ENCODE measurements at places on chromosomes 16 and 17.

DNA sequence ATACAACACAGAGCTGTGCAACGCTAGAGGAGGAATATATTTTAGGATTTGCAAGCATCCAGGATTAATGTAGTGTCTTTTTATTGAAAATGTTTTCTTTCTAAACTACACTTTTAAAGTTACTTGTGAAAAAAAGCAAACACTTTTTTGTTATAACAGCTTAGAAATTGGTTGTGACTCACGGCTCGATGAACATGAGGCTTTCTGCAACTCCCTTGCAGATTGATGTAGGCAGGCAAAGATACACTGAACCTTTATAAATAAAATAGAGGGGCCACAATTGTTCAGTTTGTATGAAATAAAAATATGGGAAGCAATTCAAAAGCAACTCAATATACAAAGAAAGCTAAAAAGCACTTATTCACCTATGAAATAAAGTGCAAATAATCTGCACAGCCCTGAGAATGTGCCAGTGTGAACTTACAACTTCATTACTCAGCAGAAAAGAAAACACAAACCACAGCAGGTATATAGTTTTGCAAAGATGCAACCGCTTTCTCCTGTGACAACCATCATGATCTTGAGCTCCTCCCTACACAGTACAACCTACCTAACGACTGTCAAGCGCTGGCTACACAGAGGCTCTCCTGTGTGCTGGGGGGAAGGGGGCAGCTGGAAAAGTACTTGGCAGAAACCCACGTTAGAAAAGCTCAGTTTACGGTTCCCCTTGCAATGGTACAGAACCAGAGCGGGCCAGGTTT is 948 bp downstream of the LUC7L start:
- DNase-seq, result no peak

- DNase-seq, result no peak
Observed at GRCh38 chr16:65061935-65062518, 59.8 kb downstream of the CDH11 start.

GRCh38 chr16:3235856-3236669 is 1.1 kb upstream of the ZNF200 start:
- DNase-seq, result no peak

- no peak for DNase-seq
Observed at GRCh38 chr17:40793832-40794231, 5.9 kb downstream of the KRT28 start.

GRCh38 chr16:27066668-27067537 is at the start of gene C16orf82:
TSS of gene C16orf82 (plus strand) at chr16:27066927.
- DNase-seq, result no peak

- DNase-seq, result peak; percentile 32
Observed at GRCh38 chr17:44221084-44221861, 1.8 kb upstream of the UBTF start.

DNA sequence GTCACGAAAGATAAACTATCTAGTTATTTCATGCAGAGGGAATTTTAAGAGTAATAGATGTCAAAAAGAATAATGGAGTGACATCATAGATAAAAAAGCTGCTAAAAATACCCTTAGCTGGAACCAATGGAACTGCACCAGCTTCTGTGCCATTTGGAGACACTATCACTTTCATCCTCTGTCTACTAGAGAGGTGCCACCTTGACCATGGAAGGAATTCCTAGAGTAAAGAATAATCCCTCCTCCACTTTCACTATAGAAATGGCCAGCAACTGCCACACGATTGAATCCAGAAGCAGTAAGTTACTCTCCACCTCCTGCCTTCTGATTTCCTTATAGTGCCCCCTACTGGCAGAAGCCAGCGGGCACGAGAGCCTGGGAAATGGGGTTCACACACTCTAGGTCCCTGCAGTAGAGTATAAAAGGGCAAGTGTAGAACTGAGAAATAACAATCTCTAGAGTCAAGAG is 2.8 kb upstream of the ALDH3A2 start:
- DNase-seq, result peak; percentile 6

Data from stimulated activated CD8-positive, alpha-beta memory T cell treated with anti-CD3 and anti-CD28 coated beads, Interleukin-7, amount 100 ng/mL, for 1 hour (primary cell).